ENCODE measurements at places on chromosomes 5 and 9.

DNA sequence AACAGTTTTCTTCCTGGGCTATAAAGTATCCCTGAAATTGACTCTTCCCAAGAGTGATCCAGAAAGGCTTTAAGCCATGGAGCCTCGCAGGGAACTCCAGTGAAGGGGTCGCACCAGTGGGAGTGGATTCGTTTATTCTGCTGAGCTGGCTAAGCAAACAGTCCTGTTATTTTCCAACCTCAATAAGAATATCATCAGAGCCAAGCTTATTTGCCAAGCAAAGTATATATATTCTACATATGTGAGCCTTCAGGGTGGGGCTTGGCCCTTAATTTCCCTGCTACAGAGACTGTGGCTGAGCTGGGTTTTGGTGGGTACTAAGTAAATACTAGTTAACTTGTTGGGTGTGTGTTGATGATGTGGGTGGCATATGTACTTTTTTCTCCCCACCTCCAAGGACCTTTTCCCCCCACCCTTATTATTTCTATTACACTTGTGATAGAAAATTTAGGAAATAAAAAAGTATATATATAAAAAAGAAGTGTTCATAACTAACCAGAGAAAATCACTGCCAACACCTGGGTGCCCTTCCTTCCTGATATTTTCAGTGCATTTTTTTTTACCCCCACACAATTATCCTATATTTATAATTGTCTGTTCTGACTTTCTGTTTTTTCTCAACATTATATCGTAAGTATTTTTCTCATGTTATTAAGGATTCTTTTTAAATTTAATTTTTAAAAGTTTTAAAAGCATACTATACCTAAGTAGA lies 5.3 kb downstream of the GSN start:
- no peak for DNase-seq

GRCh38 chr9:32378496-32378895 lies 5.9 kb upstream of the ACO1 start:
- peak; percentile 77 for DNase-seq

DNA sequence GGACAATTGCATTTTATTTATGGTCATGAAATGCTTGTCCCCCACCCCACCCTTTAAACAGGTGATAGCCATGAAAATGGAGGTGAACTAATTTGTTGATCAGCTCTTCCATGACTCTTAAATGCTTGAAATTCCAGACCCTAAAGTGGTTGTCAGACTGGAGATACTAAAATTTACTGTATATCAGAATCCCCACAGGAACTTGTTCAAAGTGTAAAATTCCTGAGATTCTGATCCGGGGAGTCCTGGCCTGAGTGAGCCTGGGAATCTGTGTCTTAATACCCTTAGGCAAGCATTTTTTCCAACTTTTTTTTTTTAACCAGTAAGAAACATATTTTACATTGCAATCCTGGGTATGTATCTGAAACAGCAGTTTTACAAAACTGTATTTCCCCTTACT lies 4.7 kb downstream of the SKP2 start:
- DNase-seq: no peak

DNA sequence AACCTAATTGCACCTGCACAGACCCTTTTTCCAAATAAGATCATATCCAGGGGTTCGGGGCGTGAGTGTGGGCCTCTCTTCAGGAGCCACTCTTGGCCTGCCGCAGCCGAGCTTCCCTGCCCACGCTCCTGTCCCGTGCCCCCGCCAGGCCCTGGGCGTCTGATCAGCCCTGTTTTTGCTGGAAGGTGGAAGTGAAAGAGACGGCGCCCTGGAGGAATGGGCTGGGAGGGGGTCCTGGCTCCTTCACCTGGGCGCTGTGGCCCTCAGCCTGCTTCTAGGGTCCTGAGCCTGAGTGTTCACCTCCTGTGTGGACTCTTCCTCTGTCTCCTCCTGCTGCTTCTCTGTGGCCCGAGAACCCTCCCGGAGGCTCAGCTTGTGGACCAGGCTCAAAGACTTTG lies 11.2 kb upstream of the COL5A1 start:
- DNase-seq: no peak

DNA sequence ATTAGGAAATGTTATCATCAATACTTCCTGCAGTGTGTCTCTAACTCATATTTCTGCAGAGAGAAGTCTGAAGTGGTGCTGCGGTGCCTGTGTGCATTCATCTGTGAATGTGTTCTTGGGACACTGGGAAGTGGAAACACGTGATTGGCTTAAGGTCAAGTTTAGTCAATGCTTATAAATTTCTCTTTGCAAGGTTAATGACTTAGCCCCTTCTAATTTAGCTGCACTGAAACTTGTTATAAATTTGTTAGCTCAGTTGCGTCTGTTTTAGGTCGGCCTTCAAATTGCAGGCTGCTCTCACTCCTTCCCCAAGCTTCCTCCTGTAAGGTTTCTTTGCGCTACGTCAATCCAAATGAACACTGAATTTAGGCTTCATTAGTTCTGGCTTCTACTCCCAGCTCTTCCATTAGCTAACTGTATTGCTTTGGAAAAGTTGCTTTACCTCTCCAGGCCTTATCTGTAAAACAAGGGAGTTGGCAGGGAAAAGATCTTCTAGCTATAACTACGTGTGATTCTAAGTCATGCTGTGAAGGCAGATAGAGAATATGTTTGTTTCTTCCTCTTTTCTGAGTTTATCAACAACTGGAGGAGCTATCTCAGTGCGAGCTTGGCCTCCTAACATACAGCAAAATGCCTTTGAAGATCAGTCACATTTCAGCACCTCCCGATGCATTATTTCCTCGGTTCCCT lies 341.8 kb downstream of the NFIB start:
- DNase-seq: no peak

DNA sequence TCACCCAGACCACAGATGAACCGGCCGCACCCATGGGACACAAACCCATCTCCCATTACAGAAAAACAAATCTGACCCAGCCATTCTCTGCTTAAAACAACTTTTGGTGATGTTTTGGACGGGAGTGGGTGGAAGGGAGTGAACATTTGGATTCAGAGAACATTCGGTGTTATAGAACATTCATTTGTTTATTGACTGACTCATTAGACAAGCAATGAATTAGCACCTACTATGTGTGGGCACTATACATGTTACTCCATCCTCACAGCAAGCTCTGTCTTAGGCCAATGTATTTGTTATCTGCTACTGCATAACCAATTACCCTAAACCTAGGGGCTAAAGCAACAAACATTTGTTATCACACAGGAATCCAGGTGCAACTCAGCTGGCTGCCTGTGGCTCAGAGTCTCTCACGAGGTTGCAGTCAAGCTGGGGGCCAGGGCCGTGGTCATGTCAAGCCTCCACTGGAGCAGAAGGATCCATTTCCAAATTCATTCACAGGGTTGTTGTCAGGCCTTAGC lies 5.1 kb upstream of the ERGIC1 start:
- DNase-seq: no peak

DNA sequence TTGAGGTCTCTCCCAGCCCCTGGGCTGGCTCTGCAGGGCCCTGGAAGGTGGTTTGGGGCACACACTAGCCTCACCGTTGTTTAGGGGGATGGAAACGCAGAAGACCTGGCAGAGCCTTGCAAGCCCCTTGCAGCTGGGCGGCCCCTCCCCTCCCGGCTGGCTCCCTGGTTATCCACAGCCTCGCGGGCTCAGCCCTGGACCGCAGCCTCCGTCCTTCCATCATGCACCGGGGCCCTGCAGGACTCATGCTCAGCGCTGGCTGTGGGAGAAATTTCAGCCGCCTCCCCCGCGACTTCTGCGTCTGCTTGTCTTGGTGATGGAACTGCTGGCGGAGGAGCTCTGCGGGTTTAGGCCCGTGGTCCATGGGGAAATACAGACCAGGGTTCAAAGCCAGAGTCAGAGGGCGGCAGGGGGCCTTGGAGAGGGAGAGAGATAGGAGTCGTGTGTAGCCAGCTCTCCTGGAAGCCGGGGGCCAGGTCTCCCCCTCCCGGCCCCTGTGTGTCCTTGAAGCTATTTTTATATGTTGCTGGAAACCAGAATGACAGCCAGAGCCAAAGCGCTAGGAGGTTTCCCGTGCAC lies 75.8 kb upstream of the IER5L start:
- no peak for DNase-seq

DNA sequence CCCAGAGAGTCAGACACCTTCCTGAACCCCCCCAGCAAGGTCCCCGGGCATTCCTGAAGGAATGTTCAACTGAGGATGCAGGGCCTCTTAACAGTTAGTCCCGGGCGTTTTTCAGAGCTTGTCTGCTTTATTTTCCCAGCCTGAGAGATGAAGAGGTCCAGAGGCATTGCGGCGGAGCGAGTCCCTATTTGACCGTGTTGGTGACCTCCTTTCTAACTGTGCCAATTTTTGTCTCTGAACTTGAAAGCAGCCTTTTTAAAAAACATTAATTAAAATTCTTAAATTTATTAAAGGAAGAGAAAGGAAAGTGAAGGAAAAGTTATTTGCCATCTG lies 433 bp upstream of the PTAR1 start:
- DNase-seq: no peak

GRCh38 chr5:56612353-56612752 lies 203.0 kb upstream of the MAP3K1 start:
- DNase-seq: no peak

DNA sequence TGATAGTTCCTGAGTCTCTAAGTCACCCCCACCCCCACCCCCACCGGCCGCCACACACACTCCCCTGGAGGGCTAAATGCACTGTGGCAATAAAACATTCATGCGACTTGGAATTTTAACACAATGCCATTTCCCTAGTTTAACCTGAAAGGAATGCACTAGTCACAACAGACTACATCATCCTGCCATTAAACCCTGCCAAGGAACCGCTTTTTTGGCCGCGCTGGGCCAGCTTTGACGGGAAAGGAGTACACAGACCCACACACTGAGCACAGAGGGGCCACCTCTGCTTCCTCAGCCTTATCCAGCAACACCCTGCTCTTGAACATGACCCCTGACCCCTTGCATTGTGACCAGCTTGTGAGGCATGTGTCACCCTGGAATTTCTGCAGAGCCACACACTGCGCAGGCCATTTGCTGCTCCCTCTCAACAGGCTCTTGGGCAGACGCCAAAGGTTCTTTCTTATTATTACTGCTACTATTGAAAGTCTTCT lies 165.3 kb downstream of the BNC2 start:
- no peak for DNase-seq

DNA sequence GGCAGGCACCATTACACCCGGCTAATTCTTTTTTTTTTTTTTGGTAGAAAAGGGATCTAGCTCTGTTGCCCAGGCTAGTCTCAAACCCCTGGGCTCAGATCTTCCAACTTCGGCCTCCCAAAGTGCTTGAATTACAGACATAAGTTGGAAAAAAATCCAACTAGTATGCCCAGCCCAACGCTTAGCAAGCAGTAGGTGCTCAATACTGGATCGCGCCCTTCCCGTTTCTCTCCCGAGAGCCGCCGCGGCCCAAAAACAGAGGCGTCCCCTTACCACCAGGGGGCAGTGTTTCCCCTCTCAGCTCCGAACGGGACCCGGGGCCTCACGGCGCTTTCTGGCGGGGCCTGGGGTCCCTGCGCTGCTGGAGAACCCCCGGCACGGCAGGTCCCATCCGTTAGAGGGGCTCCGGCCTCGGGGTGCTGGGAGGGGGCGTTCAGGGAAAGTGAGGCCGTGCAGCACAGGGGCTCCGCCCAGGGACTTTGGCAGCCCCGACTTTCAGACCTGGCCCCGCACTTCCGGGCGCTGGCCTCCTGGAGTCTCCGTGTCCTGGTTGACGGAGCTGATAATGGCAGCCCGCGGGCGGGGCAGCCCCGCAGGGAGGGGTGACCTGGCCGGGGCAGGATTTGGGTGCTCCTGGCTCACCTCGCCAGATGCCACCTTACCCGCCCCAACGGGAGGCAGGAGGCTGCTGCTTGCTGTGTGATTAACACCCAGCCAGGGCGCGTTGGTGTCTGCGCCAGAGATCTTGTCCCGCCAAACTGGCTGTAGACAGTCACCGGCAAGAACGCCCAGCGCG lies 15.2 kb downstream of the PTGES start:
- peak; percentile 88 for DNase-seq

- DNase-seq: no peak
Measured at GRCh38 chr9:35490155-35490909, 421 bp downstream of the RUSC2 start.

- no peak for DNase-seq
Measured at GRCh38 chr5:7087719-7088297, 308.1 kb upstream of the ADCY2 start.

GRCh38 chr5:51598026-51598425 lies 214.8 kb downstream of the ISL1 start:
- no peak for DNase-seq

- DNase-seq: no peak
Measured at GRCh38 chr9:1383899-1384455, 333.8 kb downstream of the DMRT2 start.

DNA sequence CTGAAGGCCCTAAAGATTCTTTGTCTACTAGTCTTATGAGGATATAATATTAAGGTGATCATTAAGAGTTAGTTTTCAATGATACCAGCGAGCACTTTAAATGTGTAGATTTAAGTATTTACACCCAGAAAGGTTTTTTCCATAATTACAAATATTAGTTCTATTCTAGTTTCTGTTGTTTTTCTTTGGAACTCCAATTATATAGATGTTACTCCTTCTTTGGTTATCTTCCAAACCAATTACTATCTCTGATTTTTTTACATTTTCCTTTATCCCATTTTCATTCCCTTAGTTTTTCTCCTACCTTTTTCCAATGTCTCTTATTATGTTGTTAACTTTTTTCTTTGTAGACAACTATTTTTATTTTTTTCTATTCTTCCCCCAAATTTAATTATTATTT lies 355.1 kb downstream of the KCNN2 start:
- no peak for DNase-seq

- DNase-seq: no peak
Measured at GRCh38 chr5:39896104-39896503, 471.3 kb upstream of the DAB2 start.

DNA sequence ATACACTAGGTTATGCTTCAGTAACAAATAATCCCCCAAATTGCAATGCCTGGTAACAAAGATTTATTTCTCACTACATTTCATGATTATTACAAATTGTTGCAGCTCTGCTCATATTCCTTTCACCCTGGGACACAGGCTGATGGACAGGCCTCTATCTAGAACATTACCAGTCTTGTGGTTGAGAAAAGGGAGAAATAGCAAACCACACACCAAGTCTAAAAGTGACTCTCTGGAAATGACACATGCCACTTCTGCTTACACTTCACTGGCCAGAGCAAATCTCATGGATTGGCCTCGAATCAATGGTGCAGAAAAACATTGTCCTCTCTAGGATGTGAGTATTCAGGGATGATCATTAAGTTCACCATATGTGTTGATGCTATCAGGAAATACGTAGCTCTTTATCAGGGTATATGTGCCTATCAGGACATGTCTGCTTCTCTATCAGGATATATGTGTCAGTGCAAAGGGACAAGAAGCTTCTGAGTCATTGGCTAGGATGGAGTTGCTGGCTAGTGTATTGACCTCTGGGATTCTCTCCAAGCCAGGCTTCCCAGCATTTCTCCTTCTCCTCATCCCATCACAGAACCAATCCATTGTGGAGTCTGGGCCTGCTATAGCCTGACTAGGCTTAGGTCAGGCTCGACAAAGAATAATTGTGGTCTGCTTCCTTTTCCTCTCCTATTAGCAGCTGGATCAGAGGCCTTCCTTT lies 91.1 kb upstream of the CEP78 start:
- DNase-seq: peak; percentile 3

GRCh38 chr9:84705128-84705527 lies 35.6 kb downstream of the NTRK2 start:
- no peak for DNase-seq

All from erythroblast (primary cell).